ENCODE measurements at places on chromosomes 1 and 21. TPM values are rescaled to one million over a fixed set of nuclear protein-coding genes. Genes with fewer than 3 reads are reported as not detected.

DNA sequence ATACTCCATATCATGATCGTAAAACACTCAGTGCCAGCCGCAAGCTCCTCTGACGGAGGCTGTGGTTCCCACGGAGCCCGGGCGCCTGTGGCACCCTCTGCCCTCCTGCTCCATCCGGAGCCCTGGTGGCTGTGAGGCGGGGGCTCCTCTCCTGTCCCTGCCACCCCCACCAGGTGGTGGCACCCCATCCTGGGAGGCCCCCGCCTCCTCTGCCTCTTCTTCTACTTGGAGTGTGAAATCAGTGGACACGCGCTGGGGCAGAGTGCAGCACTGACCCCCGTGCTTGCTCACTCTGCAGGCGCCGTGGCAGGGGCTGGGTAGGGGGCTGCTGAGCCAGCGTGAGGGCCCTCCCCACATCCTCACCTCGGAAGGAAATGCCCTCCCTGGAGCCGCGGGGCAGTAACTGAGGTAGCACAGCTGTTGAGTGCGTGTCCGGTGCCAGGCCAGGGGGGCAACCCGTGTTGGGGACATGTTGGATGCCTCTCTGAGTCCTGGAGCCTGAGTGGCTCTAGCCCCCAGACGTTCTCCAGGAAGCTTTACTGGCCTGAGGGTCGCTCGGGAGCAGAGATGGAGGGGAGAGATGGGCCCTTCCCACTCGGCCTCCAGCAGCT, 58.7 kb upstream of the ABCG1 start:
- peak; percentile 79 for DNase-seq

The TRIM67 gene
- total RNA-seq = 0.22 TPM

DNA sequence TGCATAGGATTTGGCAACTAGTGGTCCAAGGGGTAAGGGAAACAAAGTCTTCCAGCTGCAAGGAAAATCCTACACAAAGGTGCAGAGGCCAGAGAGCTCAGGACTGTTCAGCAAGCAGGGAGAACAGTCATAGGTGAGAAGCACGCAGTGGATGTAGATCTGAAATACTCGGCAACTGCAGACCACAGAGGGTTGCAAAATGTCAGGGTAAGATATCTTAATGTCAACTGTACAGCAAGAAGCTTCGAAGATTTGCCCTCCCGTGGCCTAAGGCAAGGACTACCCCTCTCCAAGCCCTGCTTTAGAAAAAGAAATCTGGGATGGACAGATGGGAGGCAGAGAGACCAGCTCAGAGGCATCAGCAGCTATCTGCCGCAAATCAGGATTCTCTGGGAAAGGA, 153.4 kb upstream of the IRF2BP2 start:
- DNase-seq = no peak

DNA sequence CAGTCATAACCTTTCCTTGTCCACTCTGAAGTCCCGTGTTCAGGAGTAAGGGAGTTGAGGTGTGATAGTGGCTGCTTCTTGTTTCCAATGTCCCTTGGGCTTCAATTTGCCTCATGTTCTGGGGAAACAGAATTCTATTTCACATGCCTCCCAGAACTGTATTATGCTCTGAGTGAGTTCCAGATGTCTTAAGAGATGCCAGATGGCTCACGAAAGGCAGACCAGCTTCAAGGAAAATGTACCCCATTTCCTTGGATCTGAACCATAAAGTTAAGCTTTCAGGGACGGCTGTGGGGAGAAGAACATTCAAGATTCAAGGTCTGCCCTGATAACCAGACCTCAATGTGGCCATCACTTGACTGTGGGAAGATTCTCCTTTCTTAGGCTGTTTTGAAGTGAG, 42.4 kb downstream of the C1orf87 start:
- no peak for DNase-seq

GRCh38 chr1:2204415-2205190, 10.0 kb upstream of the FAAP20 start:
- no peak for DNase-seq

DNA sequence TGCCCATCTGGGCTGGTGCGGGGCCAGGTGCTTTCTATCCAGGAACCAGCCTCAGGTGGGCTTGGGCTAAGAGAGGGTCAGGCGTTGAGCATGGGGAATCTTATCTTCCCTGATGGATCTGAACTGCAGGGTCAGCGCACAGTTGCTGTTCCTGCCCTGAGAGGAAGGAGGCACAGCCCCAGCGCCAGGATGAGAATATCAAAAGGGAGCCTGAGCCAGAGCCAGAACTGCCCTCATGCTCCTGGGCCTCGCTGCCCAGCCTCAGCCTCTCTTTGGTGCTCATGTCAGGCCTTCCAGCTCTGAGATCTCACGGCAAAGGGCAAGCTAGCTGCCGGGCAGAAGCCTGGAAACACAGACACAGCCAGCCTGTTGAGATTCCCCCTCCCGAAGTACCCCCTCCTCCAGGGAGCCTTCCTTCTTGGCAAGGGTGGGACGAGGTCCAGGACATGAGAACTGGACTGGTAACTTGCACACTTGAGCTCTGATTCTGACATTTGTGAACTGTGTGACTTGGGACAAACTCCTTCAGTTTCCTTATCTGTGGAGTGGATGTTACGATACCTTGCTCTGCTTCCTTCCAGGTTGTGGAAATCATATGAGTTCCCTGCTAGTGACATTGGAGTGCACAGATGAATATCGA, 1.2 kb upstream of the LAD1 start:
- no peak for DNase-seq

The ACOT11 gene
- 3.6 TPM for total RNA-seq

The GJA4 gene
- total RNA-seq = 26.4 TPM

The FCMR gene
- total RNA-seq = 5.8 TPM

GRCh38 chr1:81381881-81382280, 418.9 kb upstream of the ADGRL2 start:
- DNase-seq = no peak

DNA sequence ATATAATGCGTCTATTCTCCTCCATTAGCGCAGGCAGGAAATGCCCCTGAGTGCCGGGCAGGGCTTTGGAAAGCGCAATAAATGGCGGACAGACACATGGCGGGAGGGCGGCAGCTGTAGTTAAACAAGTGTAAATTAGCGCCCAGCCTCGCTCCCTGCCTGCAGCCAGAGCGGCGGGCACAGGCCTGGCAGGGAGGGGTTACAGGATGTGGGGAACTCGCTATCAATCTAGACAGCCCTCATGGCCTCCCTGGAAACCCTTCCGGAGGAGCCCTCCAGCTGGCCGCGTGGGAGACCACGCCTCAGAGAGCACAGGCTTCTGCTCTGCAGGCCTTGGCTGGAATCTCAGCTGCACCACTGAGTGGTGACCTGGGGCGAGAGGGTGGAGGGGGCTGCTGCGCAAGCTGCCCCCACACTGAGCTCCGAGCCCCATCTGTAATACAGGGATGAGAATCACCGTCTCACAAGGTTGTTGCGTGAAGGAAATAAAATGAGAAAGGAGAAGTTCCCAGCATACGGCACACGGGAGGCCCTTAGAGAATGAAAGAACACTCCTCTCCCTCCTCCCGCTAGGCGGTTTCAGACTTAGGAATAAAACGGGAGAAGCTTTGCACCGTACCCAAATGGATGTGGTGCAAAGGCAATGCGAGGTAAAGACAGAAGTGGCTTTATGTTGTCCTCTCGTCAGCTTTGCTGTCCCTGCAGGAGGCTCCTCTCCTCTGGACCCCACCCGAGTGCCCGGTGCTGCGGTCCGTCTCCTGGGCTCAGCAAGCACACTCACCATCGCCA, 167.2 kb upstream of the POU3F1 start:
- no peak for DNase-seq

- DNase-seq = no peak
Observed at GRCh38 chr1:228838717-228839500, 103.6 kb downstream of the RHOU start.

DNA sequence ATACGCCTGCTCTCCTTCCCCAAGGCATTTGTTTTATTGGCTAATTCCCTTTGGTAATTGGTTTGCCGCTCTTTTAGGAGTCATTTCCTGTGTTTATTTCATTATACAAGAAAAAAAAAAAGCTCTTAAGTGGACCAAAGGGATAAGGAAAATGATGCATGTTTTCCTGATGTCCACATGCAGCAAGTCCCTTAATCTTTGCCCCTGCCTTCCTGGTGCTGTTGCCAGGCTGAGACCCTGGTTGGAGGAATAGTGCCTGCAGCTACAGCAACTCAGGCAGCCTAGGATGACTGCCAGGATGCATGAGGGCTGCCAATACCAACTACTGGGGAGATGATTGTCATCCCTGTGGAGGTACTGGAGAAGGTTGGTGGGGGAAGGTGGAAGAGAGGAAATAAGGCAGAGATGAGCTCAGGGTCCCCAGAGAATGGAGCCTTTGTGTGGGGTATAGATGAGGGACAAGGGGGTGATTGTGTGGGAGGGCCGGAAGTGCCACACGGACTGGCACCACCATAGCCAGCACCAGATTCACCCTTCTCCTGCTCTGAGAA, 6.1 kb upstream of the GATAD2B start:
- DNase-seq = peak; percentile 81
